Activated naive CD4-positive, alpha-beta T cell treated with anti-CD3 and anti-CD28 coated beads, Interleukin-2, amount 10 ng/mL, durations not matched to agents 5 hours and 36 hours (primary cell): ENCODE measurements at places on chromosomes 12 and 14. TPM values are rescaled to one million over a fixed set of nuclear protein-coding genes. Genes with fewer than 3 reads are reported as not detected.

AICDA gene
- 0.82 TPM for total RNA-seq

HOXC9 gene
- total RNA-seq, result not detected

DTX1 gene
- 0.10 TPM for total RNA-seq

SYCP3 gene
- 0.70 TPM for total RNA-seq

ACSM4 gene
- total RNA-seq, result not detected

TAS2R7 gene
- total RNA-seq, result not detected

ADAM21 gene
- not detected for total RNA-seq

SLCO1B3 gene
- total RNA-seq, result not detected

EFS gene
- total RNA-seq, result not detected

TSPAN19 gene
- not detected for total RNA-seq

ETV6 gene
- total RNA-seq, result 47.6 TPM

DNAI7 gene
- not detected for total RNA-seq

GLT8D2 gene
- 0.22 TPM for total RNA-seq

ZNF219 gene
- 4.2 TPM for total RNA-seq

TMEM52B gene
- not detected for total RNA-seq

SLC5A8 gene
- total RNA-seq, result not detected

TRHDE gene
- not detected for total RNA-seq
